Endodermal cell (in vitro differentiated cells): ENCODE measurements at places on chromosomes 12 and 14.

DNA sequence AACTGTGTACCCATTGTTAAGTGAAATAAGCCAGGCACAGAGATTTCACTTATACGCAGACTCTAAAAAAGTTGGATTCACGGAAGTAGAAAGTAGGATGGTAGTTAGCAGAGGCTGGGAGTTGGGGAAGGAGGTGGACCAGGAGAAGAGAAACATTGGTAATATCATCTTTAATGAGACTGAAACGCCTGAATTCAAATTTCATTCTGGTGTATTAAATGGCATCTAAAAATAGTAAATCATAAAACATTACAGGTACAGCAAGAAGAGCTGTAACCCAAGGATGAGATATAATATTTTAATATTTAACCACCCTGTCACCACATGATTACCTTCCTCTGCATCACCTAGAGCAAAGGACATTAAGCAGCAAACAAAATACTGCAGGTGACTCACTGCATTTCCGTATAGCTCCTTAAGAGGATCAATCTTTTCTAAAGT, 99.4 kb downstream of the EPS8 start:
- DNase-seq, result no peak

DNA sequence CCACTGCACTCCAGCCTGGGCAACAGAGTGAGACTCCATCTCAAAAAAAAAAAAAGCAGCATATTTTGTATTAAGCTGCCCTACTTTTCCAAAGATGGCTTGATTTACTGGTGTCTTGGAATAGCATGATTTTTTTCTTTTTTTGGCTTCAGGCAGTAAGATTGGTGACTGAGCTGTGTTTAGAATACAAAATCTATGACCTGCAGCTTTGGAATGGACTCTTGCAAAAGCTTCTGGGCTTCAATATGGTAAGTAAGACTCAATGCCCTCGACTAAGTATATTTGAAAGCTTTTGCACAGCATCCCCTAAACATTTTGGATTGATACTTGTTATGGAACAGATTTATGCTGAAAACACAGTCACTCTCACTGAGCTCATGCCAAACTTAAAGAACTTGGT, 87.8 kb downstream of the KNTC1 start:
- no peak for DNase-seq

DNA sequence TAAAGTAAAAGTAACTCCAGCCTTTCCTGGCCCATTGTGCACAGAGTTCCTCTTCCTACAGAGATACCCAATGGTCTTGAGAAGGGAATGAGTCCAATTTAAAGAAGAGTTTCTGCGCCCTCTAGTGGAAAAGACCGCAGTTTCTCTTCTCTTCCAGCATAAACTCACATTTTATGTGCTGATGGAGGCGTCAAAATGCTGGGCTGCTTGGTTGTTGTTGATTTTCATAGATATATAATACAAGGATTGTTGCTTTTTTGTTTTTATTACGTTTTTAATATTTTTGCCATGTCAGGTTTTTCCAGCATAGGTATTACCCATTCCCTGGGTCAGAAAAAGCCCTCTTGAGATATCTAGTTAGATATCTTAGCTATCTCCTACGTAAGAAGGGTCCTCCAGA, 356.9 kb upstream of the STXBP6 start:
- DNase-seq, result peak; percentile 81

DNA sequence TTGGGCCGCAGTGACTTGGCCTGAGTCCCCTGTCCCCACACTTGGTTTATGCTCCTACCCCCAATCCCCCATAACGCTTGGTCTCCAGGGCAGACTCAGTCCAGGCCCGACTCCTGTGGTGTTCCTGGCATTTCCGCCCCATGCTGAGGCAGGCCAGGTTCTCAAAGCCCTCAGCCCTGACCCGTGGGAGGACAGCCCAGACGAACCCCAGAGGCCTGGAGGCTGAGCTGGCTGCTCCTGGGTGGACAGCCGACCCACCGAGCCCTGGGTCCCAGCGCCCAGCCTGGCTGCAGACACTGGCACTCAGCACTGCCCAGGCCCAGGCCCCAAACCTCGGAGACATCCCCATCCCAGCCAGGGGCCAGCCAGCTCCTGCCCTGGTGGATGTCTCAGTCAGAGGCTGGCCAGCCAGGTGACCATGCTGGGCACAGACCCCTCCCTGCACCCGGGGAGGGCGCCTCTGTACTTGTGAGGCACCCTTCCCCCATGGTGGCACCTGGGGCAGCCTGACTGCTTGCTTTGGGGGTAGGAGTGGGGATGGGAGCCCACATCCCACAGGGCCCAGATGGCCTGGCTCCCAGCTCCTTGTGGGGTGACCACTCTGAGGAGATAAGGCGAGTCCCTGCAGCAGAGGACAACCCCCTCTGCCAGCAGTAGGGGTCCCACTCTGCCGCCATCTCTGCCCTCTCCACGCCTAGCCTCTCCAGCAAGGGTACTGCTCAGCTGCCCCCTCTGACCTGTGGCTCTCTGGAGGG, 1.4 kb downstream of the PLD4 start:
- DNase-seq, result no peak

GRCh38 chr14:81268016-81268416, 47.3 kb upstream of the GTF2A1 start:
- peak; percentile 65 for DNase-seq
